Testis (tissue), 5 donors: ENCODE measurements at places on chromosomes 5 and 9. TPM values are rescaled to one million over a fixed set of nuclear protein-coding genes. Genes with fewer than 3 reads are reported as not detected.

Gene FBP2
- 0.74 TPM for total RNA-seq

Gene FST
- total RNA-seq, result 8.0 TPM

GRCh38 chr5:2666081-2666480 is 85.4 kb downstream of the IRX2 start:
- no peaks in the 10 kb centered on the region for H3K36me3 ChIP-seq
- H3K27ac ChIP-seq, result no peak overlapping the region
- no peak overlapping the region for H3K4me3 ChIP-seq
- DNase-seq, result no peak

DNA sequence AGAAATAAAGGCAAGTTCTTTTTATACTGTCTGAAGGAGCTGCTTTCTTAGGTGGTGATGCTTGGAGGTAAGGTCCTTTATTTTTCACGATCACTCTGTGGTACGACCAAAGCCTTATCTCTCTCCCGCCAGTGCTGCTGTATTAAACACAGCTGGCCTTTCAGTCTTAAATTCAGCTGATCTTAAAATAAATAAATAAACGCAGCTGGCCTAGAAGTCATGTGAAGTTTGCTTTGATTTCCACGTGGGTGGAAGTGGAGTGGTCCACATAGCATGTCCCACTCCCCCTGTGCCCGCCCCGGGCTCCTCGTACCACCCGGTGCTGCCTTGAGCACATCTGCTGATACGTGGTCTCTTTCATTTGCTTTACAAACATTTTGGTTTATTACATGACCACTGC is 260.4 kb downstream of the FANCC start:
- no peaks in the 10 kb centered on the region for H3K36me3 ChIP-seq
- peaks cover 18% of the 10 kb centered on the region for H3K4me1 ChIP-seq
- H3K27me3 ChIP-seq, result no peaks in the 10 kb centered on the region
- H3K27ac ChIP-seq, result peak overlapping the region; percentile 62

Gene FAM169A
- 58.6 TPM for total RNA-seq

- H3K36me3 ChIP-seq, result no peaks in the 10 kb centered on the region
- no peak for DNase-seq
- no peak overlapping the region for H3K4me3 ChIP-seq
- no peaks in the 10 kb centered on the region for H3K27me3 ChIP-seq
These were observed 542.6 kb downstream of the CSNK1G3 start for GRCh38 chr5:124054564-124054963.

GRCh38 chr9:132078699-132079356 is 839 bp downstream of the MED27 start:
- peaks cover 14% of the 10 kb centered on the region for H3K4me1 ChIP-seq
- peak; percentile 20 for DNase-seq
- H3K36me3 ChIP-seq, result no peaks in the 10 kb centered on the region
- no peaks in the 10 kb centered on the region for H3K27me3 ChIP-seq
- peak overlapping the region; percentile 84 for H3K4me3 ChIP-seq

- no peak overlapping the region for H3K4me3 ChIP-seq
- DNase-seq, result no peak
- no peak overlapping the region for H3K27ac ChIP-seq
- no peaks in the 10 kb centered on the region for H3K4me1 ChIP-seq
These were observed 4.8 kb downstream of the C5orf15 start for GRCh38 chr5:133963493-133964128.

DNA sequence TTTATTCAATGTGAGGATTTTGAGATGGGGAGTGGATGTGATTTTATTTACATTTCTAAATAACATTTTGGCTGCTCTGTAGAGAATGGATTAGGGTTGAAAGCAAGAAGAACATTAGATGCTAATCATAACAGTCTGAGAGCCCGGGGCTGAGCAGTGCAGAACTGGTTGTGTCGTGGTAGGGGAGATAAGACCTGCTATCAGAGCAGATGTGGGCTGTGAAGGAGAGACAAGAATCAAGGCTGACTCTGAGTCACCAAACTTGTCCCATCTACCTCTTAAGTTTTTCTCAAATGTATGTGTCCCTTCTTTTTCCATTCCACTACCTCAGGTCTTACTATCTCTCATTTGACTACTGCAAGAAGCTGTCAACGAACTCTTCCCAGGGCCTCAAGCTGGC is 35.4 kb upstream of the SLC28A3 start:
- H3K27ac ChIP-seq, result no peak overlapping the region
- no peak overlapping the region for H3K4me3 ChIP-seq
- no peaks in the 10 kb centered on the region for H3K36me3 ChIP-seq

Gene EGR1
- 11.9 TPM for total RNA-seq

- no peak overlapping the region for H3K4me3 ChIP-seq
- H3K4me1 ChIP-seq, result no peaks in the 10 kb centered on the region
- no peaks in the 10 kb centered on the region for H3K27me3 ChIP-seq
- no peaks in the 10 kb centered on the region for H3K36me3 ChIP-seq
- H3K27ac ChIP-seq, result no peak overlapping the region
These were observed 1048.0 kb upstream of the WWC1 start for GRCh38 chr5:167243463-167243862.

- peak overlapping the region; percentile 98 for H3K27ac ChIP-seq
- no peaks in the 10 kb centered on the region for H3K27me3 ChIP-seq
- H3K36me3 ChIP-seq, result no peaks in the 10 kb centered on the region
- peak overlapping the region; percentile 76 for H3K4me3 ChIP-seq
- H3K4me1 ChIP-seq, result peaks cover 3% of the 10 kb centered on the region
- DNase-seq, result peak; percentile 23
These were observed 997 bp upstream of the CHD1 start for GRCh38 chr5:98929710-98930298.

GRCh38 chr5:14364096-14364495 is 217.5 kb upstream of the OTULINL start:
- no peaks in the 10 kb centered on the region for H3K4me1 ChIP-seq
- H3K4me3 ChIP-seq, result no peak overlapping the region
- H3K27ac ChIP-seq, result no peak overlapping the region
- DNase-seq, result no peak
- no peaks in the 10 kb centered on the region for H3K27me3 ChIP-seq

- H3K4me3 ChIP-seq, result no peak overlapping the region
- H3K27me3 ChIP-seq, result no peaks in the 10 kb centered on the region
- no peak overlapping the region for H3K27ac ChIP-seq
- no peaks in the 10 kb centered on the region for H3K4me1 ChIP-seq
- no peak for DNase-seq
These were observed 39.9 kb downstream of the MOCS2 start for GRCh38 chr5:53069626-53070025.

DNA sequence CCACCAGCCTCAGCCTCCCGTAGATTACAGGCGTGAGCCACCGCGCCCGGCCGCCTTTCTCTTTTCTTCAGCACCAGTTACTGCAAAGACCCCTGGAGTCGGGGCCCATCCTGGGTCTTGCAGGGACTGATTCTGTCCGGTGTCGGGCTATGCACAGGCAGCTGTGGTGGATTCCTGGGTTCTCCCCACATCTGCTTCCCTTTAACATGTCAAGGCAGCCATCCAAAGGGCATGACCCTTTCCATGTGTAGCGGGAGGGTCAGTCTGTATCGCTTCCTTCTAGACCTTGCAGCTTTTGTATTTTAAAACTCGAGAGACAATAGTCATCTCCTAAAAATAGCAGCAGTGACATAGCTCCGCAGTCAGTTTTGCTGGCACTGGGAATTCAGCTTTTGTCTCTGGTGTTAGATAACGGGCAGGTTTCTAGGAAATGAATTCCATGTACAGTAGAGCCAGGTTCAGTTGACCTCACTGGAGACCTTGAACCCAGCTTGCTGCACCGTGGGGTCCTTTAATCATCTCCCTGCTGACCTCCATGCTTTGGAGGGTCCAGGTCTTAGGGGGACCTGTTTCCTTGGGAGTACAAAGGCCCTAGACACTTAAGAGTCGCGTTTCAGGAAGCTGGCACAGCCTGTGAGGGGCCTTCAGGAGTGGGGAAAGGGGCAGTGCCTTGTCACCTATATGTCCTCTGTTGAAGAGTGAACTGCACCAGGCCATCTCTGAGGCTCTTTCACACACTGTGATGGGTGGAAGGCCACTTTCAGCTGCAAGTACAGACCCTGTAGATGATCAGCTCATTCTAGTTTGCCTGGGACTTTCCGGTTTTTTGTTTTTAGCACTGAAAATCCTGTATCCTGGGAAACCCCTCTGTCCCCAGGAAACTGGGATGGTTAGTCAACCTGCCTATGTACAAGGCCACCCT is 13.8 kb downstream of the ANKRD33B start:
- no peaks in the 10 kb centered on the region for H3K36me3 ChIP-seq
- H3K4me1 ChIP-seq, result no peaks in the 10 kb centered on the region
- no peak overlapping the region for H3K27ac ChIP-seq

Gene PCDHGA4
- 21.0 TPM for total RNA-seq

Gene GFPT2
- 21.7 TPM for total RNA-seq

Gene SLC6A3
- 0.55 TPM for total RNA-seq

GRCh38 chr9:112091810-112092209 is 83.3 kb downstream of the SUSD1 start:
- no peaks in the 10 kb centered on the region for H3K4me1 ChIP-seq
- no peaks in the 10 kb centered on the region for H3K27me3 ChIP-seq
- no peak overlapping the region for H3K4me3 ChIP-seq
- peak; percentile 67 for DNase-seq

DNA sequence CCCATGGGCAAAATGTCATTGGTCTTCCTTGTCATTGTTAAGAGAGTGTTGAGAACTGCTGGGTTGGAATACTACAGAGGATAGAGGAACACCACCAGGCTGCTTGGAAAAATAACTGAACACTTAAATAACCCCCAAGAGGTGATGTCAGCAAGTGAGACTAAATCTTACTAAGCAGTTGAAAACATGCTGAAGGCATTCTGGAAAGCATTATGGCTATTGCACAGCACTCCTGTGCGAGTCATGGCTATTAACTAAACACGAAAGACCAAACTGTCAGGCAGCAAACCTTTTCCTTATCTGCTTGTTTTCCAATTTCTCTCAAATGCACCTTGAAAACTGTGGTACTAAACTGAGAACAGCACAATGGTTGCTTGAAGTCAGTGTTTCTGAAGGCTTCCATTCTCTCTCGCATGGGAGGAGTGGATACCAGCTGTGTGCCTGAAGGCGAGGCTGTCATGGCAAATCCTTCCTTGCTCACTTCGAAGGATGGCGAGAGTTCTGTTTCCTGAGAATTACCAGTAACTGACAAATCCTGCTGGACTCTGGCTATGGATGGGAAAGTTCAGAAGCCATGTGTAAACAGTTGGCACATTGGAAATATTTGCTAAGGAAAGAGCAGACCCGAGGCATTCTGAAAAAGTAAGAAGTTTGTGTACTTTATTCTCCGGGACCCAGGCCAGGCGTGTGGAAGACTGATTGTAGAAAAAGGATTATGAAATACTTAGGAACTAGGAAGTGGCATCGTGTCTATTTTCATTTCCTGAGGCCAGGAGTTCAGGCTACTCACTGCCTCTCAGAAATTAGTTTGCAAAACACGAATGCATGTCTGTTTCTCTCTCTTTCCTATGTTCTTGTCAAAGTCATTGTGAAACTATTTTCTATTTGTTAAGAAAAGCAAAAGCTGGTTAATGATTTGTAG is 182.1 kb downstream of the DMRT2 start:
- DNase-seq, result no peak
- H3K36me3 ChIP-seq, result no peaks in the 10 kb centered on the region

Gene EMB
- 32.4 TPM for total RNA-seq

DNA sequence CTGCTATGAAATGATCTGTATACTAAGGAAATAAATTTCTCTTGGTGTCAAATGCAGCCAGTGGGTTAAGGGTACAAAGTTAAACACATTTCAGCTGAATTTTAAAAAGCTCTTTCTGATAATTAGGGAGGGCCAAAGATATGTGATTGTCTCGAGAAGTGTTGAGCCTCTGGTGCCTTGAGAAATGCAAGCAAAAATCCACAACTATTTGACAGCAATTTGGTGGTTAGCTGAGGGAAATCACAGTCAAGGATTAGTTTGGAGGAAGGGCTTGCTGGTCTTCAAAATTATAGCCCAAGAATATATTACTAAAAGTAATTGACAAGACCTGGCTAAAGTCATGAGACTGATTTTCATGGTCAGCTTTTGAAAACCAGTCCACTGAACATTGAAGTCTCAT is 255.7 kb upstream of the PPP1R2B start:
- H3K4me1 ChIP-seq, result no peaks in the 10 kb centered on the region
- H3K36me3 ChIP-seq, result no peaks in the 10 kb centered on the region
- DNase-seq, result no peak
- H3K27me3 ChIP-seq, result no peaks in the 10 kb centered on the region
- no peak overlapping the region for H3K4me3 ChIP-seq

Gene GARNL3
- total RNA-seq, result 42.8 TPM

DNA sequence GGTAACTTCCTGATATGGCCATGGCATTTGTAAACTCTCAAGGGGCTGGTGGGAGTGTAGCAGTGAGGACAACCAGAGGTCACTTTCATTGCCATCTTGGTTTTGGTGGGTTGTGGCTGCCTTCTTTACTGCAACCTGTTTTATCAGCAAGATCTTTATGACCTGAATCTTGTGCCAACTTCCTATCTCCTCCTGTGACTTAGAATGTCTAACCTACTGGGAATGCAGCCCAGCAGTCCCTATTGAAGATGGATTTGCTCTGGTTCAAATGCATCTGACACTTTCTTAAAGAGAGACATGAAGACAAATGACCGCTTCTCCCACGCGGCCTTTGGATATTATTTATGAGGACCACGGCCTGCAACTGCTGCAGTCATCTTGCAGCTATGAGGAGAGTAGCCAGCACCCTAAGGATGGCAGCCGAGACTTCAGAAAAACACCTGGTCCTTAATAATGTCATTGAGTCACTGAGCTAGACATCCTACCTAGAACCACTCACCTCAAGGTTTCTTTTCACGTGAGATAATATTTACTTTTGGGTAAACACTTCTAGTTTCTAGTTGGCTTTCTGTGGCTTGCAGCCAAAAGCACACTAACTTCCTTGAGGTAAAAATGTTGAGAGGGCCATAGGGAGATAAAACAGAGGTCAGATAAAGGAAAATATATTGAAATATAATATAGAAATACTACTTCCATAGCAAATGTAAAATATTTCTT is 28.2 kb downstream of the CETN3 start:
- no peak overlapping the region for H3K27ac ChIP-seq
- H3K4me3 ChIP-seq, result no peak overlapping the region
- H3K4me1 ChIP-seq, result no peaks in the 10 kb centered on the region
- no peaks in the 10 kb centered on the region for H3K36me3 ChIP-seq

DNA sequence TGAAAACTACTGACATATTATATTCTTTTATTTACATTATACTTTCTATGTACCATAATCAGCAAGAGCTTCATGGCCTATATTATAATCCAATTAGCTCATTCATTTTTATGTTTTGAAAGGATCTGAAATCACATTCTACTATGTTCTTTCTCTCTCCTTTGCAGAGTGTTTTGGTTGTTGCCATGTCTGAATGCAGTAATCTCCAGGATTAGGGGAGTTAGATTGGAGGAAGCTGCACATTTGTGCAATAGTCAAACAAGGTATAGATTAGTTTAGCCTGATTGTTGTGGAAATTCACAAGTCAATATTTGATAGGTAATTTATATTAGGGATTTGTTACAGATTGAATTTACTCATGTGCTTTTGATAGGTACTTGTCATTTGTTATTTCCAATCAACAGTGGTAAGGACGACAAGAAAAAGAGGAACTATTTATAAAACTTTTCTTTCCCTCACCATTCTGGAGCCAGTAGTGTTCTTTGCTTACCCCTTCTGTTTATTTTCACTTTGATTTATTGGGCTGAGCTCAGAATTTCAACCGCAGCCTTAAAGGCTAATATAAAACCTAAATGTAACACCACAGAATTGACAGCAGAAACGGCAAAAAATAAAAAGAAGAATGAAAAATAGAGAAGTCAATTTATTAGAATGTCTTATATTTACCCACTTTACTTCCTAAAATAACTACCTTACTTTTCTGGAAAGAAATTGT is 597.0 kb downstream of the CHSY3 start:
- no peaks in the 10 kb centered on the region for H3K4me1 ChIP-seq
- H3K27me3 ChIP-seq, result no peaks in the 10 kb centered on the region
- no peaks in the 10 kb centered on the region for H3K36me3 ChIP-seq
- DNase-seq, result no peak
- H3K4me3 ChIP-seq, result no peak overlapping the region
- H3K27ac ChIP-seq, result no peak overlapping the region

GRCh38 chr9:80557256-80557655 is 985.5 kb downstream of the TLE4 start:
- H3K27me3 ChIP-seq, result no peaks in the 10 kb centered on the region
- no peak for DNase-seq
- no peaks in the 10 kb centered on the region for H3K4me1 ChIP-seq
- H3K36me3 ChIP-seq, result no peaks in the 10 kb centered on the region
